ENCODE measurements at places on chromosomes 1 and 21.
A peak's percentile ranks its signal among the peaks of the same experiment; 100 is the strongest.

GRCh38 chr1:109240158-109241152 is 8.9 kb upstream of the CELSR2 start:
- peak; percentile 21 for DNase-seq

GRCh38 chr21:32022146-32022545 is 149.3 kb downstream of the HUNK start:
- DNase-seq, result no peak

- DNase-seq, result peak; percentile 91
Observed at GRCh38 chr1:208201229-208201628, 43.0 kb downstream of the PLXNA2 start.

GRCh38 chr1:163570071-163570470 is 248.3 kb downstream of the NUF2 start:
- no peak for DNase-seq

DNA sequence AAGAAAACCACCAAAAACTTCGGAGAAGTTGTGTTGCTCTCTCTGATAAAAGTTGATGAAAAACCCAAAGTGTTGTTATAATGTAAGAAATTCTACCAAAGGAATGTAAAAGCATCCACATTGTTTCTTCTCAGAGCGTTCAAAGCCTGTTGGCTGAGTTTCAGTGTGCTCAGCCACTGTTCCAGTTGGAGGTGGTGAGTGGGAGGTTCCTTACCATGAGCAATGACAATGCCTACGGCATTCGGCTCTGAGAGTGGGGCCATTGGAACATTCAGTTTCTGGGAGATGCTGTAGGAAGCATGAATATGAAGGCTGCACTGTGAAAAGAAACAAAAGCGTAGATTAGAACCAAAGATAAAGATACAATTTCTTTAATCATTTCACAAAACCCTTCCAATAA is 20.5 kb upstream of the MYBPHL start:
- DNase-seq, result no peak

- DNase-seq, result no peak
Observed at GRCh38 chr1:178005450-178005849, 35.6 kb upstream of the SEC16B start.

- no peak for DNase-seq
Observed at GRCh38 chr1:223219318-223219635, 76.2 kb upstream of the TLR5 start.

DNA sequence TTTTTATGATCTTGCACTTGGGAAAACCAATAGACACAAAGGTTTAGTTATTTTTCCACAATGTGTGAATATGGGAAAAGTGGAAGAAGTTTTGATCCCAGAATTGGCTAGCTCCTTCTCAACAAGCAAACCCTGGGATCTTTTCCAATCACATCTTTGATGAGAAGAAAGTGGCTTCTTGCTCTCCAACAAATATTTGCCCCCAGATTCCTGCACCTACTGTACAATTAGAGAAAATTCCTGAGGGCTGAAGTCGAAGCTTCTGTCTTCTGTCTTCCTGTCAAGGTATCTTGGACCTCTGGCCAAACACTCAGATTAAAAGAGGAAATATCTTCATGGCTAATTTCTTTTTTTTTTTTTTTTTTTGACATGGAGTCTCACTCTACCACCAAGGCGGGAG is 113.1 kb upstream of the SLC45A1 start:
- no peak for DNase-seq

DNA sequence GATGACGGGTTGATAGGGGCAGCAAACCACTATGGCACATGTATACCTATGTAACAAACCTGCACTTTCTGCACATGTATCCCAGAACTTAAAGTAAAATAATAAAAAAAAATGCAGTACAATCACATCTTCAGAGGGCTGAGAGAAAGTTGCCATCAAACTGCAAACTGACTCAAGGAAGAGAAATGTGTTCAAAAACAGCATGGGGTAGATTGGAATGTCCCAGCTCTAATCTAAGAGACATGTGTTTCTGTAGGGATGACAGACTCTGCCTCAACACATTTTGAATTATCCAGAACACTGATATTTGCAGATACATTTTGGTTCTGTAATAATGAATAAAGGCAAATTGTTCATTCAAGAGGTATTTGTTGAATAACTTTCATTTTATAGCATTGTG is 171.2 kb upstream of the RUNX1 start:
- peak; percentile 39 for DNase-seq

DNA sequence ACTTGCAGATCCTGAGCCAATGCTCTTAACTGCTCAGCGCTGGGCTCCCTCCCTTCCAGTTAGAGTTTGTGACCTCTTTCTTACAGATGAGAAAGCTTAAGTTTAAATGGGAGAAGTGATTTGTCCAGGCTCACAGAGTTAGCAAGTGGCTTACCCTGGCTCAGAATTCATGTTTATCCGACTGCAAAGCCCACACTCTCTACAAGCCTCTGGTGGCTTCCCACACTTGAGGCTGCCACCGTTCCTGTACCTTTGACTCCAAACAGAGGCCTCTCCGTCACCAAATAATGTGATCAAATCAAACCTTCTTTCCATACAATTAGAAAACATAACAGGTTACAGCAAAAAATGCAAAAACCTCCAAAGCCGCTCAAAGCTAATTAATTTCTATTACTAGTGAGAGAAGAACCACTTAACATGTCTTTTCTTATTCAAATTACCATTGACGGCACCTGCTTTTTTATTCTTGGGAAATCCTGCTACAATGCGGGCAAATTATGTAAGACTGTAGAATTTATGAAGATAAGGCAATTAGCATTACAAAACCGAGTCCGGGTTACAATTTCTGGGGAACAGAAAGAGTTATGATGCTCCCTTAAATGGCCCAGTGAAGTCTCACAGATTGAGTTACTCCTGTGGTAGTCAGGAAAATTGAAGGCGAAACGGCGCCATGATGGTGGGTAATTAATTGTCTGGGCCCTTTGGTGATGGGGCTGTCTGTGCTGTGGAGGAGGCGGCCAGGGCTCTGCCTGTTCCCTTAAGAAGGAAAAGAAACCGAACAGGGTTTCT is 324.3 kb upstream of the POU3F1 start:
- DNase-seq, result no peak

- no peak for DNase-seq
Observed at GRCh38 chr1:184881941-184882913, 92.1 kb downstream of the NIBAN1 start.

All from BJ (cell line).